ENCODE measurements at places on chromosomes 5 and 9.

GRCh38 chr5:88682881-88683361 is 200.1 kb downstream of the MEF2C start:
- no peak for DNase-seq

- DNase-seq = no peak
Measured at GRCh38 chr9:126758916-126759585, 45.8 kb upstream of the ZBTB43 start.

GRCh38 chr9:91405343-91406077 is 18.1 kb downstream of the NFIL3 start:
- no peak for DNase-seq

DNA sequence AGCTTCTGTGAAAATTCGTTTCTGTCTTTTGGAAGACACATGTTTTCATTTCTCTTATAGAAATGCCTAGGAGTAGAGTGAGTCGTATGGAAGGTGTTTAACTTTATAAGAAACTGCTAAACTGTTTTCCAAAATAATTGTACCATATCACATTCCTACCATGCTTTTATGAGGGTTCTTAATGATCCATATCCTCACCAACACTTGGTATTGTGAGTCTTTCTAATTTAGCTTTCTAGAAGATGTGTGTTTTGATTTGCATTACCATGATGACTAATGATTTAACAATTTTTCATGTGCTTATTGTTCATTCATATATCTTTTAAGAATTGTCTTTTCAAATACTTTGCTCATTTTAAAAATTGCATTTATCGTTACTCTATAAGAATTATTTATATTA is 223.6 kb downstream of the COMMD10 start:
- no peak for DNase-seq

GRCh38 chr5:39107350-39107749 is 33.2 kb upstream of the RICTOR start:
- no peak for DNase-seq

GRCh38 chr5:146400201-146400600 is 46.9 kb upstream of the TCERG1 start:
- DNase-seq = no peak

- no peak for DNase-seq
Measured at GRCh38 chr9:108443741-108444140, 412.0 kb downstream of the ACTL7B start.

DNA sequence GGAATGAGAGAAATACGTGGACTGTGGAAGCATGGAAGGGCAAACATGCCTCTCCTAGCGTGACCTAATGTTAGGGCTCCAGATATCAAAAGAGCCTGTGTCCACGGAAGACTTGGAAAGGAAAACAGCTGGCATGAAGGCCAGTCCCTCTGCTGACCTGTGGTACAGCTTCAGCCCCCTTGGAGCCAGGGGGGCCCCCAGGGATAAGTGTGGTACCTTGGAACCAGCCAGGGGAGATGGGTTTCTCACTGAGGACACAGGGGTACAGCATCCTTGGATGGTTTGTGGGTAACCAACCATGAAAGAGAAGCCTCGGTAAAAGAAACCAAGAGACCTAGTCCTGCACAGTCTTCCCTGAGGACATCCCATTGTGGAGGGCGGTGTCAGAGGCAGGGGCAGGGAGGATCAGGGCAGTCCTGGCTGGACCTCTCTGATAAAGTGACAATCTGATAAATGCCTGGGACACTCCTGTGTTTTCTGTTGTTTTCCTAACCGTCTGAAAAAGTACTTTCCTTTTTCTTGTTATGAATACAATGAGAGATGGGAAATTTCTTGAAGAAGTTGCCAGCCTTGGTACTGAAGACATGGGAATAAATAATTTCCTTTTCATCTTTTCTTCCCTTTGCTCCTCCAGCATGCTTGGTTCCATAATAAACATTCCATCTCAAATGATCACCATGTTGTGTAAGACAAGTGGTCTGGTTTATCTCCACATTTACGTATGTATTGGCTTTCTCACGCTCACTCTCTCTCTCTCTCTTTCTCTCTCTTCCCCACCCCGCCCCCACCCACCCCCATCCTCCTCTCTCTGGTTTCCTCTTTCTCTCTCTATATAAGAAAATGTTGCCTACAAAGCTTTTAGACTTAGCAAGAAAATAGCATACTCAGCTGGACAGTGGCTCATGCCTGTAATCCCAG is 102.1 kb downstream of the SUSD1 start:
- DNase-seq = no peak

DNA sequence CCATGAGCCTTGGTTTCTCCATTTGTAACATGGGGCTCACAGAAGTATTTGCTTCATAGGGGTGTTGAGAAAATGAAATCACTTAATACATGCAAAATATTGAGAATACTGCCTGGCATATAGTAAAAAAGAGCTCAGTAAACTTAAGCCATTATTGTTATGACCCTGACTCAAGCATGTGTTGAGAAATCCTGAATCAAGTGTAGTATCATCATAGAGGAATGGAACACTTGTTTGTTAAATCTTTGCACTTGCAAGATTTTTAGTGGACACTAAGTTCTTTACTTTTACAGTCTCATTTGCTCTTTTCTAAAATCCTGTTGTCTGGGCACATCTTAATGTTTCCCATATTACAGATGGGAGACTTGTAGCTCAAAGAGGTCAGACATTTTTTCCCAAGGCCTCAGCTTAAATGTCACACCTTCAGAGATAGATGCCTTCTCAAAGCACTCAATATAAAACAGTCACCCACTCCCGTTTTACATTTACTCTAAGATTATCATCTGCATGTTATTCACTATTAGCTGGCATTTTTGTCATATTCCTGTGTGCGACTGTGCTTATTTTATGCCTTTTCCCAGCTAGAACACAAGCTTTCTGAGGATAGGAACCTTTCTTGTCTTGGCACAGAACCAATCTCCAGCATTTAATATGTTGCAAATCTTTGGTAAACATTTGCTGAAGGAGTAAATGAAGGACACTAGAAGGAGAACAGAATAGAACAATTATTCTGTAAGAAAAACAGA is 250.0 kb upstream of the TNC start:
- DNase-seq = no peak

GRCh38 chr5:68822796-68823195 is 271.0 kb upstream of the SLC30A5 start:
- no peak for DNase-seq

DNA sequence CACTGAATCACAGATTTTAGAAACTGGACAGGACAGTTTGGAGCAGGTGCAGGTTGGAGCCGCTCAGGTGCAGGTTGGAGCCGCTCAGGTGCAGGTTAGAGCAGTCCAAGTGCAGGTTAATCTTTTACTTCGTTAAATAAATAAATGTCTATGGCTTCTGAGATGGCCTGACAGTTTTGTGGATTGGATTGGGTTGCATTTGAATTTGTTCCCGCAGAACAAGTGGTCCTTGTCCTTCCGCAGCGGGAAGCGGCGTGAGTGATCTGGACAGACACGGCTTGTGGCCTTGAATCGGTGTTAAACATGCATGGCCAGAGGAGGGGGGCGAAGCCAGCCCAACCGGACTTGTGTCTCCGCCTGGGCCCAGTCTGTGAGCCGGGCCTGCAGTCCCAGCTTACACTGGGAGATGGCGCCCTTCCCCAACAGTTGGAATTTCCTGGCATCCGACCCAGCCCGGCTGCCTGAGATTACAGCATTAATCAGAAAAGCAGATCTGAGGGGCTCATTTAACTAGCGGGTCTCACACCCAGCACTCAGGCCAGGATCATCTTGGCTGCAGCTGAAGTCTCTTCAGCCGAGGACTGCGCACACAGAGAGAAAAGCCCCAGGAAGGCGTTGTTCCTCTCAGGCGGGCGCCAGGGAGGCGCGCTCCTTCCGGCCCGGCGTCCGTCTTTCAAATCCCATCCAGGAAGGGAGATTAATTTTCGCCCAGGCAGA is 1.5 kb upstream of the OLFM1 start:
- DNase-seq = peak; percentile 63

DNA sequence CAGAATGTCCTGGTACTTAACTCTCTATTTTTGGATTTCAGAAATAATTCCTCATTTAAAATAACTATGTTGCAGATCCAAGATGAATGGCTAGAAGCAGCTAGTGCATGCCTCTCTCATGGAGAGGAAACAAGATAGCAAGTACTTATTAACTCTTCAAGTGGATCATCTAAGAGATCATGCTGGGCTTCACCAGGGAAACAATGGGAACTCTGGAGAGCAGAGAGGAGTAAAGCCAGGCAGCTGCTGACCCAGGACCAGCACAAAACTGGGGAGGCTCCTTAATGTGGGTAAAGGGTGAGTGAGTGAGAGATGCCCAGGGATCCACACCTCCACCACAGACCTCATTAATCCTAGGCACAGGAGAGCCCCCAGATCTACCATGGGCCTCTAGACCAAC is 897.8 kb upstream of the ACO1 start:
- DNase-seq = no peak

GRCh38 chr5:167723254-167723871 is 568.1 kb upstream of the WWC1 start:
- peak; percentile 66 for DNase-seq

DNA sequence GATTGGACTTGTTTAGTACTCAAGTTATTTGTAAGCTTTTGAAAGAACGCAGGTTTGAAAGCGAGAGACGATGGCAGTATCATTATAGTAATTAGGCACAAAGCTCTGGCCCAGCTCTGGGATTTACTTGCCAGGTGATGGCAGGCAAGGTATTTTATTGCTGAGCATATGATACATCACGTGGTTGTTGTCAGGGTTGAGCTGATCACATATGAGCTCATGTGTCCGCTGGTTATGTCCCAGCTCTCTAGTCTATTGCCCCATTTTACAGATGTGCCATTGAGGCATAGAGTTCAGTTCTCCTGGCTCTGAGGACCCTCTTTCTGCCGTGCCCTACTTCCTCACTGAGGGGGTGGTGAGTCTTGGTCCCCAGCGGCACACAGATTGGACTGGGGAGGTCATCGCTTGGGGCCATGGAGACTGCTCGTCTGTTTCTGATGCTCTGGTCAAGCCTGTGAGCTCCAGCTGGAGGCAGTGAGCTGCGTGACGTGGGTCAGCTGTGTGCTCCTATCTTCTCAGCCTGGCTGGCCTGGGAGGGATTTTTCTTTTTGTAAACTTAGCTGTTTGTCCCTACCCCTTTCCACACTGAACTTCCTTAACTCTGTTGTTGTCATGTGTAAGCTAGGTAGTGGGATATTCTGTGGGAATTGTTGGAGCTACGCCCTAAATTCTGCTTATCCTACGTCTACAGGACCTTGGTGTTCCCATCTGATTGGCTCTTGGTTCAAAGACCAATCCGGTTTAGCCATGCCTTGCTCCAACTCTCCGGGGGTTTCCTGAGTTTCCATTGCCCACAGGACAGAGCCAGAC is 2.2 kb downstream of the NXNL2 start:
- no peak for DNase-seq

- no peak for DNase-seq
Measured at GRCh38 chr5:88886252-88886651, 3.3 kb upstream of the MEF2C start.

GRCh38 chr5:131396630-131397273 is 132.9 kb downstream of the CDC42SE2 start:
- no peak for DNase-seq

DNA sequence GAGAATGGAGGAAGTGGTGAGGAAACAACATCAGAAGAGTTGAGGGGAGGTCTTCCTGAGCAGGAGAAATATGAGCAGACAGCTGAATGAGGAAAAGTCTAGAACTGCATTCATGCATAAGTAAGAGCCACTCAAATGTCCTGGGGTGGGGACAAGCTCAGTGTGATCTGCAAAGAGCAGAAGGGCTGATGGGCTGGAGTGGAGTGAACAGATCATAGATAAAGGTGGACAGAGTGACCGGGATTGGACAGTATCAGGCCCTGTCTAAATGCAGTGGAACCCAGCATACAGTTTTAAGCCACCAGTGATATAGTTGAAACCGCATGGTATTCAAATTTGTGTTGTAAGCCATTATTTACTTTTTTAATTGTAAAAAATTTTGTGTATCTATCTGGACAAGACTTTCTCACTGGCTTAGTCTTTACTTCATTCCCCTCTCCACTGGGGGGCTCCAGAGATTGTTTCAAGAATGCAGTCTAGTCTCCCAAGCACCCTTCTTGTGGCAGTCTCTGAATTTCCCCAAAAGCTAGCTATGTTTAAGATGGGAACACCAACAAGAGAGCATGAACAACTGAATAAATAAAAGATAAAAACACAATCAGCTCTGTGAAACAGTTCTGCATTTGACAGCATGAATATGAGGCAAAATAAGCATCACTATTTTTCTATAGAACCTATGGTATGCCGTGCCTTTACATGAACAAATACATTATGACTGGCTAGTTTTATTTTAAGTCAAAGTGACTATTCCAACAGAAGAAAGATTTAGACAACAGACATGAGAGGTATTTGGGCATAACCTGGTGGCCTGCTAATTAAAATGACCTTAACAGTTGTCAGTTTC is 10.7 kb upstream of the STK32A start:
- no peak for DNase-seq

DNA sequence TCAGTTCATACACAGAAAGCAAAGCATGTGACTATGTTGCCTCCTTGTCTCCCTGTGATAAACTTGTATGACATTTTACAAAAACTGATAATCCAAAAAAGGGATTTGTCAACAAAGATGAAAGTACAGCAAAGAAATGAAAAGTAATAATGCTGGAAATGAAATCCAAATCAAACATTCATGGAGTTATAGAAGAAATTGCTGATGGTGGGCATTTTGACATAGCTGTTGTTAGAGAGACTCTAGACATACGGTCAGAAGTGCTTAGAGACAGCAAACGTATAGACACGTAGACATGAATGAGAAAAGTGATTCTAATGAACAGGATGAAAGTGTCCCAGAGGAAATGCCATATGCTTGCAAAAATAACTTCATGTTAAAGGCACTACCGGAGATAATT is 186.9 kb upstream of the RGMB start:
- DNase-seq = no peak

DNA sequence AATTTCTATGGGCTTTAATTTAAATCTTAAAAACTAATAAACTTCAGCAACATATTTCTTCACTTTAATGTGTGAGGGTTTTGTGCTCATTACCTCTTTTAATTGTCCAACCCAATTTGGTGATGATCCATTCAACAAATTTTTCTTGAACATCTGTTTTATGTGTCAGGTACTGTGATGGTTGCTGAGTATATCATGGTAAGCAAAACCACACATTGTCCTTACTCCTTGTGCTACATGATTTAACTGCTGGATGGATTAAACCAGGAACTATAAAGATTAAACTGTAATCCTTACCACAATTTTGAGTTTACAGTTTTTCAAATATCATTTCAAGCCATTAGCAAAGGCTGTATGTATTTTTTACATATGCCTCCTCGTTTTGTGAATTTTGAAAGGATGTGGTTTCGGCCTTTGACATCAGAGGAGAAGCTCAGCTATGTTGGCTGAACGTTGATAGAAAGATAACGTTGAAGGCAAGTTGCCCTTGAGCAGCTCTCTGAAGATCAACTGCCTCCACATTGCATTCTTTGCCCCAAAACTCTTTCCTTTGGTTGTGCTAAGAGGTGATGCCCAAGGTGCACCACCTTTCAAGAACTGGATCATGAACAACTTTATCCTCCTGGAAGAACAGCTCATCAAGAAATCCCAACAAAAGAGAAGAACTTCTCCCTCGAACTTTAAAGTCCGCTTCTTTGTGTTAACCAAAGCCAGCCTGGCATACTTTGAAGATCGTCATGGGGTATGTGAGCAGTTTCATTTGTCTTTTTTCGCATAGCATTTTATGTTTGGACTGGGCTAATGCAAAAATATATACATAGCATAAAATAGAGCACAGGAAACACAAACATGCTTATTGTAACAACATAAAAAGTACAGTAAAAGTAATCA is at the start of gene ITK:
Gene ITK, plus strand, starts transcription at position 467 of the 891 bp plus-strand sequence. Its CDS starts 138 bp downstream, at position 605.
- DNase-seq = no peak

Measured in stimulated activated CD4-positive, alpha-beta T cell treated with anti-CD3 and anti-CD28 coated beads, Interleukin-2, amount 100 ng/mL, for 48 hours (primary cell).